ENCODE measurements at places on chromosomes 5 and 9.

DNA sequence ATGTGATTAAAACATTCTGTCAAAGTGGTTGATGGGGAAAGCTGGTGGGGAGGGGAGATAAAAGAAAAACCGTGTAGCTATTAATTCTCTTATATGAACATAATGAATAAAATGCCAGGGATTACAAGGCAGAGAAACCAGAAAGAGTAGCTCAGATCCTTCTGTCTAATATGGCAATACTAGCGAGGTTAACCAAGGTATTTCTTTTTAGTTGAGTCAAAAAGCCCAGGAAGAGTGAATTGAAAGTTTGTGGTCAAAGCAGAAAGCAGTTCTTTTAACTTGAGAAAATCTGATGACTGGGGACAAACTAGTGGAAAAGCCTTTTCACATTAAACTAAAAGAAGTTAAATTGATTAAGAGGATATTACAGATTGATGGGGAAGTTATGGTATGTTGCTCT is 76.0 kb downstream of the ERBIN start:
- DNase-seq = no peak

- peak; percentile 80 for DNase-seq
Observed at GRCh38 chr5:108788142-108788541, 40.4 kb downstream of the FER start.

DNA sequence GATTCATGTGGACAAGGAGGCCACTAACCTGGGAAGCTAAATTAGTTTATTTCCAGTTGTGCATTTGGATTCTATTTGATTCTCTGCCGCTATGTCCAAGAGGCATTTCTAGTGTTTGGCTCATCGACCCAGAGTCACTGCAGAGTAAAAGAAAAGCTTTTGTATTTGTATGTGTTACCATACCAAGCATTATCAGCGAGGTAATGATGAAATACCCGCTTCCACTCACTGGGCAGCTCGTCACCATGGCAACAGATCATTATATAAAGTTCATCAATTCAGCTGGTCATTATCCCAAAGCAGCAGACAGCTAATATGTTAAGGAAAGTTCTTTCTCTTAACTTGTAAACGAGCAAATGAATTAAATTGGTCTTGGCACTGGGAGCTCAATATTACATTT is 380.3 kb downstream of the SEMA5A start:
- no peak for DNase-seq

GRCh38 chr9:137588891-137589290 is 1.4 kb downstream of the ZMYND19 start:
- no peak for DNase-seq

DNA sequence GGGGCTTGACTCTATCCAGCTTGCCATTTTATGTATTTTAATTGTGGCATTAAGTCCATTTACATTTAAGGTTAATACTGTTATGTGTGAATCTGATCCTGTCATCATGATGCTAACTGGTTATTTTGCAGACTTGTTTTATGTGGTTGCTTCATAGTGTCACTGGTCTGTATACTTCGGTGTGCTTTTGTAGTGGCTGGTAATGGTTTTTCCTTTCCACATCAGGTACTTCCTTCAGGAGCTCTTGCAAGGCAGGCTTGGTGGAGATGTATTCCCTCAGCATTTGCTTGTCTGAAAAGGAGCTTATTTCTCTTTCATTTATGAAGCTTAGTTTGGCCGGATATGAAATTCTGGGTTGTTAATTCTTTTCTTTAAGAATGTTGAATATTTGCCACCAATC is 145.9 kb downstream of the CPLANE1 start:
- DNase-seq = no peak

GRCh38 chr9:37324691-37325490 is 97.6 kb upstream of the GRHPR start:
- no peak for DNase-seq
